ENCODE measurements at places on chromosomes 2 and 18.

GRCh38 chr2:145654746-145655145 lies 1134.8 kb upstream of the ZEB2 start:
- DNase-seq = no peak

DNA sequence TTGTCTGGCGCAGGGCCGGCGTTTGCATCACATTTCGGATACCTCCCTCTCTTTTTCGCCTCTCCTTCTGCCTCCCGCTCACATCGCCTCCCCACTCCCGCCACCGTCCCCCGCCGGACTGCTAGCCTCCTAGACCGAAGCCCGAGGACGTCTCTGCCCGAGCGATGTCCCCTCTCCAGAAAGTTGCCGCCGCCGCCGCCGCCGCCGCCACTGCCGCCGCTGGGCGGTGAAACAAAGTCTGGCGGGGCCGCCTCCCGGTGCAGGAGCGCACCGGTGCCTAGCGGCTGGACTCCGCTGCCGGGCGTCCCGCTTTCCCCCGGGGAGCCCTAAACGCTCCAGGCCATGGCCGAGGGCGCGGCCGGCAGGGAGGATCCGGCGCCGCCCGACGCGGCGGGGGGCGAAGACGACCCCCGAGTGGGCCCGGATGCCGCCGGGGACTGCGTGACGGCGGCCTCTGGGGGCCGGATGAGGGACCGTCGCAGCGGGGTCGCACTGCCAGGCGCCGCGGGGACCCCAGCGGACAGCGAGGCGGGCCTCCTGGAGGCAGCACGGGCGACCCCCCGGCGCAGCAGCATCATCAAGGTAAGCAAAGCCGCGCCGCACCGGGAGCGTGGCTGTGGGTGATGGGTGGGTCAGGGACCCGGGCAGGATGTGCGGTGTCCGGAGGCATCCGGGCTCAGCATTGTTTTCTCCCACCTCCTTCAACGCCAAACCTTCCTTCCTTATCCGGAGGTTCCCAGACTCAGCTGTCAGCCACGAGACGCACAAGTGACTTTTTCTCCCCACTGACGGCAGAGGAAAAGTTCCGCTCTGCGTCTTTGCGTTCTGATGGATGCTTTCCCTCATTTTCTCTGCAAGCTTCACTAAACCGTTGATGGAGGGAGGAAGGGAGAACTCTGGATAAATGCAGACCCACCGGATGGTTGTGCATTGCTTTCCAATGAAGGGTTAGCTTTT lies 643 bp downstream of the PLCL1 start:
- peak; percentile 45 for DNase-seq

DNA sequence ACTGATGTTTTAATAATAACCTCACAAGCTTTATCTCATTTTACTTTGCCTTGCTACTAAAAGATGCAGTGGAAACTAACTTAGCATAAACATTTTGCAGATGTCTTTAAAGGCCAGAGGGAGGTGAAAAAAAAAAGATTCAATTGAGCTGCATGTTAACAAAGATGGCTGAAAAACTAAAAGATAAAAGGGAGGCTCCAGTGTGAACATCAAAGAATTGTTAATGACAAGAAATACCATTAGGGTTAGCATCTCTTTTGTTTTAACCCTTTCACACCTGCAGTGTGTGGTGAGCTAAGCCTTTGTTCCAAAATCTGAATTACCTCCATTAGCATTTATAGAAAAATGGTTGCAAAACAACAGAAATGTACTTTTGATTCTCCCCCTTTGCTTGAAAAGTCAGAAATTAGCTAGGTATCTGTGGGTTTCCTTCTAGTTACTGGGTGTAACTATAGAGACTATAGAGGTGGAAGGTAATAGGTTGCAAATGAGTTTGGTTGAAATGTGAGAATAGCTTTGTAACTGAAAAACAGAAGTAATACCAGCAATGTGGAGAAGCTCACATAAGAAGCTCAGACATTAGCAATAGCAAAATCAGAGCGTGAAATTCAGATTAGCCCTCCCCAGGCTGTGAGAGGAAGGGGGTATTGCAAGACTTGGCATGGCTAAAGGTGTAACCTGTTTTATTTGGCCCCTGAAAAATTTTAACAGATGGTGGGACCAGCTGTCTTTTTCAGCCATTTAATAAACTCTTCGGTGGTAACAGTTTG lies 34.8 kb upstream of the SP5 start:
- no peak for DNase-seq

DNA sequence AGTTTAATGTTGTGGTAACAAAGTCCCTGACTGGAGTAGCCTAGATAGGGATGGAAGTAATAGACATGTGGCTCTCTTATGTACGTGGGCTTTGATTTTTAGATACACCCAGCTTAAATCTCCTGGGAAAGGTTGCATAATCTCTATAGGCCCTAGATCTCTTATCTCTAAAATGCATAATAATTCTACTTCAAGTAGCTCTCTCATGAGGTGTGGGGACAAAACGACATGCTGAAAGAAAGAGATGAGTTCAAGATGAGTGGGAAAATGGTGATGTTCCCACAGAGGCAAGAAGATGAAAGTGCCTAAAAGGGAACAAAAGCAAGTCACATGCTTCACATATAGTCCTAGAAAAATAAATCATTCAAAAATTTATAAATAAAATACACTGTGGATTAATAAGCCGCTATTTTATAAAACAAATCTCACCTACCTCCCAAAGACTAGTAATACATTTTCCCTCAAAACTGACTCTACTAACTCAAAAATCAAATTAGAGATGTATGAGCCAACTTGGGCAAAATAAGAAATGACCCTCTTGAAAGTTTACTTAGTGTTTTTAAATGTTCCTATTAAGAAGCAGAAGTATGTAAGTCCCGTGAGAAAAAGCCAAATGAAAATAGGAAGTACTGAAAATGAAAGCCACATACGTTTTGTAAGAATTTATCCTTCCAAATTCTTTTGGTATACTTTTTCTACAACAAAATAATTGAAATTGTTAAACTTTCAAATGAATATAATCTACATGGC lies 148.2 kb upstream of the ITGA4 start:
- DNase-seq = no peak

DNA sequence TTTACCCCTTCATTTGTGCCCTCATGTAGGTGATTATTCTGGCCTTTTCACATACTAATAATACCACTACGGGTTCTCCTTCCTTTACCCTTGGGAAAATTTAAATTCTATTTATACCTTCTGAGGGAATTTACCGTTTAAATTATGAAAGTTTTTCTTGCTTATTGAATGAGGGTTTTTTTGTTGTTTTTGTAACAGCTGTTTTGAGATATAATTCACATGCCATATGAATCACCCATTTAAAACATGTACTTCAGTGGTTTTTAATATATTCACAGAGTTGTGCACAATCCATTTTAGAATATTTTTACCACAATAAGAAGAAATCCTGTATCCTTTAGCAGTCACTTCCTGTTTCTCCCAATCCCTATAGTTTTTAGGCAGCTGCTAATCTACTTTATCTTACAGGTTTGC lies 54.7 kb downstream of the EML4 start:
- no peak for DNase-seq

DNA sequence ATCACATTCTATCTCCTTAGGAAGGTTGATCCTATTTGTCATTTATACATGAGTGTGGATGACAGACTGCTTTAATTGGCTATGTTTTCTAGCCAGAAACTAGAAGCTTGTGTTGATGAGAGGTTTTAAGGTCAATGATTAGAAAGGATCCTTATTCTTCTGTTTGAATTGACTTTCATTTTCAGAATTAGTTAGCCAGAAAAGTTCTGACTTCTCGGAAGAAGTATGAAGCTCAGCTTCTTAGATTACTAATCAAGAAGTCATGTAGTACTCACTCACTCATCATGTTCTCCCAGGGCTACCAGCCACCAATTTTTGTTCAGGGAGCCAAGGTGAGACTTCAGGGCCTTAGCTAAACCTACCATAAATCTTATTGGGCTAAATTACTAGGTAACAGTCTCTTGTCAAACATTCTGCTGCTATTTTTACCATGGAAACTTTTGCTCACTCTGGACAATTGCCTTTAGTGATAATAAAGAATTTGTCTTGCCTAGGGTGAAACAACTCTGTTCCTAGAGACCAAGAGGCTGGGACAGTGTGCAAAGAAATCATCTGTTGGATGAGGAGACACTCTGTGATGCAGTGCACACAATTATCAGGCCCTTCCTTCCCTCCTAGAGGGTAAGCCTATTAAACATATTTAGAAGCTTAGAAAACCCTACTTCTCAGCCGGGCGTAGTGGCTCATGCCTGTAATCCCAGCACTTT lies 111.6 kb upstream of the DNMT3A start:
- no peak for DNase-seq

DNA sequence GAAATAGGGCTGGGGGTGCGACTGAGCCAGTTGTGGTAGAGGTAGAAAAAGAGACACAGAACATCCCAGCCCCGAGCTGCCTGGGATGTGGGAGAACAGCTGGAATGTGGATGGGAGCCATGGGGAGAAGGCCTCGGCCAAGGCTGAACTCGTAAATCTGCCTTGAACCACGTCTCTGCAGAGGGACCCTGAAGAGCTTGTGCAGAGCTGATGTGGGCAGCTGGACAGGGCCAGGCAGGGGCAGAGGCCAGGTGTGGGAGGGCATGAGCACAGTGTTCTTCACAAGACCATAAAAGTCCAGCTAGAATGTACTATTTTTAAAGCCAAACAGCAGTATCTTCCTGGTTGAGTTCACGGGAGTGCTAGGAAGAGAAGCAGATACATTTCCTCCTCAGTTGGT lies 5.7 kb downstream of the TCF23 start:
- DNase-seq = no peak

DNA sequence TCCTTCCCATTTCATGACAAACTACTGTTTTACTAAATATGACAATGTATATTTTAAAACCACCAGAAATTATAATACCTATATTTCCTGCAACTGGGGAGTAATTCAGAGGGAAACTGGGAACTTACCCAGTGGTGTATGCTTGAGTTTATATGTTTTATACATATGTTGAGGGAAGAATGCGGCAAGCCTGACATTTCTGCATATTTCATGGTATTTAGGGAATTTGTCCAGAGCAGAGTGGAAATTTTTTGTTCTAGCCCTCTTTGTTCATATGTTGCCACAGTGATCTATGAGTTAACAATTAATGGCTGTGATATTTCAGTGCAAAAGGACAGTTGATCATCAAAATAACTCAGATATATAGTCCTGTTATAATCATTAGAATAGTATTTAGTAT lies 230.8 kb upstream of the VWC2L start:
- no peak for DNase-seq
